ENCODE measurements at places on chromosomes 11 and 22. TPM values are rescaled to one million over a fixed set of nuclear protein-coding genes. Genes with fewer than 3 reads are reported as not detected.

GRCh38 chr11:124415356-124415923 is 9.2 kb downstream of the OR8B4 start:
- no peak for DNase-seq

GRCh38 chr11:115017529-115017928 is 339.2 kb downstream of the NXPE2 start:
- DNase-seq, result no peak

Gene FAM181B
- 3.7 TPM for total RNA-seq

DNA sequence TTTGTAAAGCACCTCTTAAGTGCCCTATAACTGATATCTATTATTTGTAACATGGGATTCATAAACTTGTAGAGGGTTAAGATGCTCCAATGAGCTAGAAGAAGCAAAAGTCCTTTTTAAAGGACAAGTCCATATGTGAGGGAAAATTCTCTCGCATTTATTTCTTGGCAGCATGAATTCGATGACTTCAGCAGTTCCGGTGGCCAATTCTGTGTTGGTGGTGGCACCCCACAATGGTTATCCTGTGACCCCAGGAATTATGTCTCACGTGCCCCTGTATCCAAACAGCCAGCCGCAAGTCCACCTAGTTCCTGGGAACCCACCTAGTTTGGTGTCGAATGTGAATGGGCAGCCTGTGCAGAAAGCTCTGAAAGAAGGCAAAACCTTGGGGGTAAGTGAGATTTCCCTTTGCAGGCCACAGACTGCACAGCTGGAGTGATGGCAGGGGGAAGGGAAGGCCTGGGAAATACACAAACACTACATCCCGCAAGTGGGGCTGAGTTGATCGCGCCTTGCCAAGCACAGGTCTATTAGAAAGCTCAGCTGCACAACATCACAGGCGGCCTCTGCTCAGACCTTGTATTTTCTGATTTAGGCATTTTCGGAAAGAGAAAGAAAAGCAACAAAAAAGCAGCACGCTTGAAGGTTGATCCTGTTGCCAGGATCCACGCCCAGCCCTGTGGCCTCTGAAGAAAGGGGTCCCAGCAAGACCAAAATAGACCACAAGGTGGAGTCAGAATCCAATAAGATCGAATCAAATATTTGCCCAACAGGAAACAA is 1.5 kb downstream of the MS4A8 start:
- no peak for DNase-seq

- DNase-seq, result no peak
Measured at GRCh38 chr22:31752096-31752847, 1.5 kb upstream of the DEPDC5 start.

Gene DCHS1
- total RNA-seq, result 22.7 TPM
